ENCODE measurements at places on chromosomes 6 and 20.

GRCh38 chr6:167998215-167998614 is 744 bp downstream of the KIF25 start:
- DNase-seq = no peak

DNA sequence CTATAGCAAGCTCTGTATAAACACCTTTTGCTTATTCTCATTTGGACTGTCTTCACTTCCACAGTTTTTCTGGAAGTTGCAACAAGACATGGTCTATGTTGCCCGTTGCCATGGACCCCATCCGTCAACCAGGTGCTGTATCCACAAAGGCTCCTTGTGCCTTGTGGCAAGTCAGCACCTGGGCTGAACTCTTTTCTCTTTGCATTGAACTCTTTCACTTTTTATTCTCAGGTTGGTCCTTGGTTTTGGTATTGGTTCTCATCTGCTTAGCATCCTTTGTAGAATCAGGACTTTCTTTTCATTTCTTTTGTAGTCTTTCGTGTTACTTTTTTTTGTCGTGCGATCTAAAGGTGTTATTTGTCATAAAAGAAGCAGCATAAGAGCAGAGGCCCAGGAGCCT is 5.0 kb upstream of the GSTA1 start:
- DNase-seq = no peak

- DNase-seq = no peak
These were observed 122.3 kb upstream of the PMEPA1 start for GRCh38 chr20:57831993-57832585.

- DNase-seq = peak; percentile 78
These were observed at the start of gene CLIC1 for GRCh38 chr6:31736021-31736767. Gene CLIC1 (minus strand): TSS chr6:31736530. CDS start chr6:31736300, 230 bp downstream.

DNA sequence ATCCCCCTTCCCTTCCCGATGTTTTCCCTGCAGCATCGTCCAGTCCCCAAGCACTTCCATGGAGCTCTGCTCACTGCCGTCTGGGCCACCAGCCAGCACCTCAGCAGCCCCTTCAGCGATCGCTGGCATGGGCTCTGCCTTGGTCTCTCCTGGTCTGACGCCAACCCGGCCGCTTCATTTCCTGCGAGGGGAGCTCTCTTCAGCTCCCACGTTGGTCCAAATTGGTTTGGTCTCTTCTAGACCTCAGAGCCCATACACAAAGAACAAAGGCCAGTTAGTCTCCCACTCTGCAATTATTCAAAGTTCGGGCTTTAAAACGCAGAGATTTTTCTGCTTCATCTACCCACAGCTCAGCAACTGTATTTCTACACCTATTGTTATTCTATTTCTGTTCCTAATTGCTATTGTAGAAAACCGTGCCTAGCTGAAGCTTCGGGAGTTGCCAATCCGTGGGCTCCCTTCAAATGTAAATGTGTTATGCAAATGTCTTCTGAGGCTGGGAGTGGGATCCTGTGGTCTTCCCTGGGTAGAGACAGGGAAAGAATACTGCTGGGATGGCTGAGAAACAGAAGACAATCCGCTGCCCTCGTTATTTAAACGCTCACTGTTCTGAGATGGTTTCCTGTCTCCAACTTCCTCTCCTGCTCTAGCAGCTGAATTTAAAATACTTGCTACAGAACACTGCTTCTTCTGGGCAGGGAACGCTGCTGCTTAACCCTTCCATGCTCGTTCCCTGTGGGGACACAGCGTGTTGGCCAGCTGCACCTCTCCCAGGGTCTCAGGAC is 154.2 kb upstream of the QKI start:
- no peak for DNase-seq

DNA sequence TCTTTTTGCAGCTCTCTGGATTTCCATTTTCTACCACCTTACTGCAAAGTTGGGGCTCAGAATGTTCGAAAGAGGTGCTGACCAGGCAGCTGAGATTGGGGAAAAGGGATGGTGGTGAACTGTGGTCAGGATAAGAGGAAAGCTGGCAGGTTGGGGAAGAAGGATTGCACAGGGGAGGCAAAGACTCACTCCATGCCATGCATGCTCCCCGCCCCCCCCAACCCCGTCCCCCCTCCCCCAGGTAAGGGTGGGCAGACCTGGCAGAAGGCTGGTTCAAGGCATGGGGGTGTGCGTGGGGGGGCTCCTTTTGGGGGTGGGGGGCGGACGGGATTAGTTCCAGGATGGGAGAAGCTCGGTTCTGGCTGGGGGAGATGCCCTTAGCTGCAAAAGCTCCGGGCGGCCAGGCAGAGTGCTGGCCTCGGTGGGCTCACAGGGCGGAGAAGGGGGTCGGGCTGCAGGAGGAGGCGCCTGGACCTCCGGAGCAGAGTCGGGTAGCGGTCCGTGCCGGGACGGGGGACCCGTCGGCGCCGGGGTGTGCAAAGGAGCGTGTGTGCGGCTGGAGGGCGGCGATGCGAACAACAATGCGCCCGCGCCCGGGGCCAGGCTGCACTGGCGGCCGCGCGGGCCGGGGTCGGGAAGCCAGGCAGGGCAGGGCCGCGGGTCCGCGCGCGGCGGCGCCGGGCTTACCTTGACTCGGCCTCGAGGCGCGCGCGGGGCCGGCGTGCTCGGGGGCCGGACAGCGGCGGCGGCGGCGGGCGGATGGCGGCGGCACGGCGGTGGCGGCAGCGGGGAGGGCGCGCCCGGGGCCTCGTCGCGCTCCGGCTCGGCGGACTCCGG is 880 bp downstream of the ADNP start:
- DNase-seq = peak; percentile 71

DNA sequence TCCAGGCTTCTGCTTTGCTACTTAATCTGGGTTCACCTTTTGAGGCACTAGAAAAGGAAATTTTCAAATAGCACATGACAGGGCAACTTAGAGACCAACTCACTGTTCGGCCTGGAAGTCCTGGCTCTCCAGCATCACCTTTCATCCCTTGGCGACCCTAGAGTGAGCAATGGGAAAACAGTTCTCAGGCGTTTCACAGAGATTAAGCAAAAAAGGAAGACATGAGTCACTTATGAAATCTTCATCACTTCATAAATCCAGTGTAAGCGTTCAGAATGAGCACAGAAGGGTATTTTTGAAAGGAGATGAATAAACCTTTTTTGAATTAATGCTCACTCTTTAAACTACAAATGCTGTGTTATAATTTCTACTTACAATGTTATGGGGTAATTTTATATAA is 104.0 kb downstream of the COL12A1 start:
- no peak for DNase-seq

DNA sequence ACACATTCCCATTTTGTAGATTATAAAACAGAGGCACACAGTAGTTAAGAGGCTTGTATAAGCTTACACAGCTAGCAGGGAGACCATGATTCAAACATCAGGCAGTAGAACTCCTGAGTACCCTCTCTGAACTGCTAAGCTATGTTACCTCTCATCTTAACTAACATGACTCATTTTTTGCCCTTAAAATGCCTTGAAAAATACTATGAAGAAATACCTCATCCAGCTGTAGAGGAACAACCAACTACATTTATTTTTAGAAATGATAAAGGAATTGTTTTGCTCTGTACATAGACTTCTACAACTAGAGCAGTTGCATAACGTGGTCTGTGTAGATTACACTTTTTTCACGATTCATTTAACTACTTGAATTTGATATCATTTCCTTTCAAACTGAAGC is 102.1 kb downstream of the FLRT3 start:
- no peak for DNase-seq

DNA sequence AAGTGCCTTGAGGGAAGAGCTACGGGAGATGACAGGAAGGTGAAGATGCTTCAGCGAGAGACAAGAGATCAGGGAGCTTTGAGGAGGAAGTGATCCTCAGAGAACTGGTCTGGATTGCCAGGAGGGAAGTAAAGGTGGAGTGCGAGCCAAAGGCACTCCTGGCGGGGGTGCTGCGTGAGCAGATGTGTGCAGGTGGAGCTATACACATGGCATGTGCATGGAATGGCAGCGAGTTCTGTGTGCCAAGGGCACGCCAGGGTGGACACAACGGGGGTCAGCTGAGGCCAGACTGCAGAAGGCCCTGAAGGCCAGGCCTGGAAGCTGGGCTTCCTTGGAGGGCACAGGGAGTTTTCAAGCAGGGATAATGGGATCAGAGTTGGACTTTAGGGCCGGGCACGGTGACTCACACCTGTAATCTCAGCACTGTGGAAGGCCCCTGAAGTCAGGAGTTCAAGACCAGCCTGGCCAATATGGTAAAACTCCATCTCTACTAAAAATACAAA is 6.2 kb downstream of the PXMP4 start:
- no peak for DNase-seq

- no peak for DNase-seq
These were observed 15.4 kb upstream of the FOXQ1 start for GRCh38 chr6:1296542-1296941.

DNA sequence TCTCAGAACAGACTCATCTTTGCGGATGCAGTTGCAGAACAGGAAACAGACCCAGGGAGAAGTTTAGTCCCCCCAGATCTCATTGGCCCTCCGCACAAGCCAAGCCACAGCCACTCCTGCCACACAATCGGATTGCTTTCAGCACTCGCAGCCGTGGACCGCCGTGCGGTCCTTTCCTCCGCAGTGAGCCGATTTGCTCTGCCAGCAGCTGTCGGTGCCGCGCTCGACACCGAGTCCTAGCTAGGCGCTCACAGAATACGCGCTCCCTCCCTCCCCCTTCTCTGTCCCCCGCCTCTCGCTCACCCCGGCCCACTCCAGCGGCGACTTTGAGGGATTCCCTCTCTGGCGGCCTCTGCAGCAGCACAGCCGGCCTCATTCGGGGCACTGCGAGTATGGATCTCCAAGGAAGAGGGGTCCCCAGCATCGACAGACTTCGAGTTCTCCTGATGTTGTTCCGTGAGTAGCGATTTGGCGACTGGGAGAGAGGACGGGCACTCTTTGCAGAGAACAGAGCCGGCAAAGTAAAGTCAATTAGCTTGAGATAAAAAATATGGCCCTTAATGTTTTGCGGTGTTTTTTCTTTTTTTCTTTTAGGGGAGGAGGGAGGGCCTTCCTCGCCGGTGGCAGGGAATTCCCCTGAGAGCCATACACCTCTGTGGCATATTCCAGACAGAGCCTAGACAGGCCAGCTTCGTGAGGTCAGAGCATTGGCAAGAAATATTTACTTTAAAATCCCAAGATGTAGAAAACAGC is at the start of gene LAMP5:
LAMP5 (plus strand) TSS at position 130 of the 753 bp plus-strand sequence; CDS start at position 393, 263 bp downstream.
- DNase-seq = no peak

DNA sequence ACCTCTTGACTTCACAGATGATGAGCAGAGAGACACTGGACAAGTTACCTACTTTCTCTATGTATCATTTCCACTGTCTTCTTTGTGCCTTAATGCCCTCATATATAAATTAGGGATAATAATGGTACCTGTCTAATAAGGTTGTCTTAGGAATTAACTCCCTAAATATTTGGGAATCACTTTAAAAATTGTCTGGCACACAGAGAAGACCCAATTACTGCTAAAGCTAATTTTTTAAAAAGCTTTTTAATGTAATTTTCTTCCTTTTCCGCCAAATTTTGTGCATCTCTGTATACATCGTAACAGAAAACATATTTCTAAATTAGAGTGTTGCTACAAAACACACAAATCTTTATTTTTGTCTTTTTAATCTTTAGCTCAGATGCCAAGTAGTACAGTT is 816.8 kb upstream of the ADGRB3 start:
- no peak for DNase-seq

DNA sequence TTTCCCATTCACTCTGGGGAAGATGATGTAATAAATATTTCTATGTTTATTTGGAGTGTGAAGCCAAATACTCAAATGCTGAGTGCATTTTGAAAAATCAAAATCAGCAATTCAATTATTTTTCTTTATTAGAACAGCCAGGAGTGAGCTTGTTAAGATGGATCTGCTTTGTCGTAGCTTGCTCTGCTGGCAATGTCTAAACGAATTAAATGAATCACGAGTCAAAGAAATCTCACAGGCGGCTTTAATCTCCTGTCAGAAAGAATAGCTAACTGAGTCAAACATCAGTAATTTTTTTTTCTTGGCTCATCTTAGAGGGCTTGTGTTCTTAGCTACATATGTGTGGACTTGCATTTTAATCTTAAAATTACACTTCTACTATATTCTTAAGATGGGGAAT is 100.2 kb upstream of the HMGN3 start:
- DNase-seq = no peak

DNA sequence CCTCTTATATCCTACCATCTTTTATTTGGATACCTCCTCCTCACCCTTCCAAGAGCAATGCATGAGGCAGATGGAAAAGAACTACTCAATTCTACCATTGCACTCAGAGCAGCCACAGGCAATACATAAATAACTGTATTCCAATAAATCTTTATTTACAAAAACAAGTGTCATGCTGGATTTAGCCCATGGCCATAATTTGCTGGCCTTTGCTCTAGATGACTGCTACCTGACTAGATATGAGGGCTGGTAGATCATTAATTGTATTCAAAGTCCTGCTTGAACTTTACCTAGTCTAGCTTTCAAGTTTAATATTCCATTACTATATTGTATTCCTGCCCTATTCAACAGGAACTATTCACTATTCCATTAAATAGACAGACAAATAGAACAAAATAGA is 37.1 kb downstream of the AFG1L start:
- no peak for DNase-seq

DNA sequence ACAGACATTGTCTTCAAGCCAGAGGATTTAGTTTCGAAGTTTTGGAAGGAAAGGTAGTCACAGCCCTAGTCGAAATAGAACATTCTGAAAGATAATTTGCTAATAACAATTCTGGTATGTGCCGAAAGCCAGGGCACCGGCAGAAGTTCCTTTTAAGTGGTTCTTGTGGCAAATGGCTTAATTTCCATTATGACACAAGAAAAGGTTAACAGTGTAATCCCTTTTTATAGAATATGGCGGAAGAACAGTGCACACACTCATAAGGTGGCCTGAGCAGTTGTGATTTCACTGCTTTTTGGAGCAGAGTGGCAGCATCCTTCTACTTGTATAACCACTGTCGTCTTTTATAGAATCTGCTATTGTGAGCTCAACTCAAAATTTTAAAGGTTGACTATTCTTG is 152.4 kb downstream of the SASH1 start:
- no peak for DNase-seq

- no peak for DNase-seq
These were observed 15.4 kb upstream of the MAPK13 start for GRCh38 chr6:36114798-36115408.

DNA sequence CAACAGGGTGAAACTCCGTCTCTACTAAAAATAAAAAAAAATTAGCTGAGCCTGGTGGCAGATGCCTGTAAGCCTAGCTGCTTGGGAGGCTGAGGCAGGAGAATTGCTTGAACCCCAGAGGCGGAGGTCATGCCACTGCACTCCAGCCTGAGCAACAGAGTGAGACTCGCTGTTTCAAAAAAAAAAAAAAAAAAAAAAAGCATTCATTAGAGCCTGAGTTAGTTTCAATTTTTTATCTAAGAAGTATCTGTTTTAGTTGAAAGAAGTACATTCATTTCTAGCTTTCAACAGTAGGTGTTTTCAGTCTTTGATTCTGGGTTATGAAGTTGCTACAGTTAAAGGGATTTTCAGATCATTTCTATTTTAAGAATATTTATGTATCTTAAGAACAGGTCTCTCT is 42.2 kb downstream of the ZNF292 start:
- DNase-seq = no peak

- no peak for DNase-seq
These were observed 477.1 kb upstream of the EYS start for GRCh38 chr6:66184091-66184490.

- DNase-seq = no peak
These were observed 205.6 kb downstream of the UST start for GRCh38 chr6:148952147-148953035.

GRCh38 chr20:1761116-1761515 is 103.5 kb upstream of the SIRPG start:
- DNase-seq = no peak
